Activated T-helper 17 cell treated with anti-CD3 and anti-CD28 coated beads, Interleukin-2, amount 50 U/mL, for 72 hours (primary cell): ENCODE measurements at places on chromosomes 16 and 17. TPM values are rescaled to one million over a fixed set of nuclear protein-coding genes. Genes with fewer than 3 reads are reported as not detected.

The ALDH3A1 gene
- total RNA-seq = not detected

The CAVIN1 gene
- 2.5 TPM for total RNA-seq

DNA sequence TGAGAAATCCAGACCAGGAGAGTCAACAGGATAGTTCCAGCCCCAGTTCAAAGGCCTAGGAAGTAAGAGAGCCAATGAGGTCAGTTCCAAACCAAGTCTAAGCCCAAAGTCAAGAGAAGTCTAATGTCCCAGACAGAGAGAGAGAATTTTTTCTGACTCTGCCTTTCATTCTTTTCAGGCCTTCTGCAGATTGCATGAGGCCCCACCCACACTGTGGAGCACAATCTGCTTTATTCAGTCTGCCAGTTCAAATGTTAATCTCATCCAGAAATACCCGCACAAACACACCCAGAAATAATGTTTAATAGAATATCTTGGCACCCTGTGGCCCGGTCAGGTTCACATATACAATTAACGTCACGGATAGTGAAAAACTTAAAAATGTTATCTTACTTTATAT, 962.4 kb upstream of the SOX9 start:
- no peak for ATAC-seq

GRCh38 chr17:14211801-14212200, 24.9 kb downstream of the CDRT15 start:
- peak; percentile 29 for ATAC-seq

DNA sequence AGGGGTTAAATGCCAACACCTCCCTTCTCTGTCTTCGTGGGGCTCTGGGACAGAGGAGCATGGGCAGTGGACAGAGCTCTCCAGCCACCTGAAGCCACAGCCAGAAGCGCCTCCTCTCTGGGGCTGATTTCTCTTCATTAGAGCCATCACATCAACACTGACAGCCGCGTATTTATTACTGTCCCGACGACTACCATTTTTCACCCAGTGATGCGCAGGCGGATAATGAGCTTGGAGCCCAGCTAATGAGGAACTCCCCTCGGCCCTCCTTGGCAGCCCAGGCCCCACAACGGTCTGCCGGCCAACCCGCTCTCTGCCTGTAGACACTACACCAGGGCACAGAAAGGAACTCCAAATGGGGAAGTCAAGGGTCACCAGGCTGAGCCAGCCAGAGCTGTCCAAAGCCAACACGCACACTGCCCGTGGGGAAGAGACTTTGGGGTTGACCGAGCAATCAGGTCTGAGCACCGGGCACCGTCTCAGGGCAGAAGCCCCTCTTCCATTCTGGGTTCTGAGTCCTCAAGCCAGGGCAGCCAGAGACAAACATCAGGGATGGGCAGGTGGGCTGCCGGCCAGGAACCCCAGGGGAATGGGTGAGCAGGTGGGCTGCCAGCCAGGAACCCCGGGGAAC, 13.2 kb downstream of the SDK2 start:
- no peak for ATAC-seq

- ATAC-seq = peak; percentile 20
Measured at GRCh38 chr17:76384987-76385891, 830 bp downstream of the SPHK1 start.

DNA sequence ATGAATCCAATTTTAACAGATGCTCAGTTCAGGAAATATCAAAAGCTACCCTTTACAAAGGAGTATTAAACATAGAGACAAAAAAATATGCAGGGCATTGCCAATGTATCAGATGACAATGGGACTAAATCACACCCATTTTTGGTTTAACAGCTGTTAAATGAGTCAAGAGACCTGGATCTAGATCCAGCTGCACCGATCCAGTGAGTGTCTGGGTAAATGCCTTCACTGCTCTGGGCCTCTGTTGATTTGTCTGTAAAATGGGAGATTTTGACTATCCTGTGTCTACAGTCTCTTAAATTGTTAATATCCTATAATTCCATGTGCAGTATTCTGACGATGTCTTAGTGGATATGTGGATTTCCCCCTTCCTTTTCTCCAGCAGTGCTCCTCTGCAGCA, 16.4 kb downstream of the KRT23 start:
- ATAC-seq = no peak

DNA sequence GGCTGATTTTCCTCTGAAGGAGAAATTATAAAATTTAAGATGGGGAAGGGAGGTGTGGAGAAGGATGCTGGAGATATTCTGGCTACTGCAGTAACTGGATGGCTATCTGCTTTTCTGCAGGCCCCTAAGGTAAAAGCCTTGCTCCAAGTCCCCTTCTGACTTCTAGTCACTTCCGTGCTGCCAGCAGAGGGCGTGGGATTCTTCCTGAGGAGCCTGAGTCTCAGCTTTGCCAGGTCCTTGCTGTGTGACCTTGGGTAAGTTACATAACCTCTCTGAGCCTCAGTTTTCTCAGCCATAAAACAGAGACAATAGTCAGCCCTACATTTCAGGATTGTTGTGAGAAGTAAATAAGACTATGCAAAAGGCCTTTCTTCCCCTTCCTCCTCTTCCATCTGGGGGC, 24.3 kb upstream of the TMEM220 start:
- peak; percentile 37 for ATAC-seq

DNA sequence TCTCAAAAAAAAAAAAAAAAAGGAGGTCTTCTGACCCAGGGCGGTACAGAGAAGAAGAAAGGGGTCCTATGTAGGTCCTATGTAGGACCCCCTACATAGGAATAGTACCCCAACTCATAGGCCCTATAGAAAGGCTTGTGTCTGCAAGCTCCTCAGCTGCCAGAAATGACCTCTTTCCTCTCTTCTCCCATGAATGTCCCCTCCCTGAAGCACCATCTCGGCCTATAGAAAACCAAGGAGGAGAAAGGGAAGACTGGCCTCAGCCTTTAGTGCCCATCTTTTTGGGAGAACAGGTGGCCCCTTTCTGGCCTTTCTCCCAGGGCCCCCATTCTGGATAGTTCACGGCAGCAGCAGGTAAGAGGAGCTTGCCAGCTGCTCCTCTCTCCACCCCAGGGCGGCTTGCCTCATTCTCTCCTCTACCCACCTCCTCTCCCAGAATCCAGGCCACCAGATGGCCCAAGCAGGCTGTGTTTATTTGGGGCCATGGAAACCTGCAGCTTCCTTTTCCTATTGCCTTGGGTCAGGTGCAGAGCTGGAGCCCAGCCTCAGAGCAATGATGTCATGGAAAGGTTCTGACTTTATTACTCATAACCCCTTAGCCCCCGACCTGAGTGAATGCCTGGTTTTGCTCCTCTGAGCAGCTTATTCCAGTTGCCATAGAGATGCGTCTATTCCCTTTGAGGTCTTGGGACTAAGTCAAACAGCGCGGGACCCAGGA, 1.6 kb upstream of the MRPL58 start:
- peak; percentile 14 for ATAC-seq

DNA sequence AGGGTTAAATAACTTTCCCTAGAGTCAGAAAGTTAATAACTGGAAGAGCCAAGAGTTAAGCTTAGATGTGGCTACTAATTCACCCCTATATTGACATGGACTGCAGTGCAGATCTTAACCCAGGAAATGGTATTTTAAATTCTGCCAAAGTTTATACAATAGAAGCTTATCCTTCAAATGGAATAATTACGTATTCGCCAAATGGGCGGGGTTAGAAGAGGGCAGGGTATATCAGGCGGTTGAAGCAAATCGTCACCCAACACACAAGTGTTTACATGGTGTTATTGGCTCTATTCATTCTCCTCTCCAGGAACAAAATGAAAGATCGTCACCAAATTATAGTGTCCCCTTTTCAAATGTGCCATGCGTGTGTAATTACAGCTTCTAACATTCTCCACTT, 182.7 kb downstream of the PRKCB start:
- no peak for ATAC-seq

DNA sequence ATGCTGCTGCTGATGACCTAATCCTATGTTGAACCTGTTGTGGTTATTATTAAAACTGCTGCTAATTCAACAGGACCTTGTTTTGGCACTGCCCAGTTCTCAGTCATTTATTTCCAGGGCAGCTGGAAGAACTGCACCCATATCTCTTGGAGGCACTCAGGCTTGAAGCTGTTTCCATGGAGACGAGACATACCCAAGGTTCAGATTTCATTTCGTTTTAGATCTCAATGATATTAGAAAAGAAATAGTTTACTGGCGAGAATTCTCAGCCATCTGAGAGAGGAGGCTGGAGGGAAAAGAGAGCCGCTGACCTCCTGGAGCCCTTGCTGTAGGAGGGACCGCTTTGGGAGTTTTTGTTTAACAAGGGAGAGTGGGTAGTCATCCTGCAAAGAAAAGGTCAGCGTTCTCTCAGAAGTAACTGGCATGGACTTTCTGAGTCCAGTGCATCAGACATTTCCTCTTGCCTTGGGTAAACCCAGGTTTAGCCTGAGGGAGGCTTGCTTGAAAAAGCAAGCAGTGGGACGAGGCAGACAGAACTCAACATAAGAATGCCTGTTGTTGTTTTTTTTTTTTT, 75.4 kb downstream of the YPEL2 start:
- no peak for ATAC-seq

- ATAC-seq = no peak
Measured at GRCh38 chr17:73394512-73395450, 83.0 kb upstream of the CDC42EP4 start.

- ATAC-seq = no peak
Measured at GRCh38 chr16:2470234-2470601, 879 bp upstream of the NTN3 start.

DNA sequence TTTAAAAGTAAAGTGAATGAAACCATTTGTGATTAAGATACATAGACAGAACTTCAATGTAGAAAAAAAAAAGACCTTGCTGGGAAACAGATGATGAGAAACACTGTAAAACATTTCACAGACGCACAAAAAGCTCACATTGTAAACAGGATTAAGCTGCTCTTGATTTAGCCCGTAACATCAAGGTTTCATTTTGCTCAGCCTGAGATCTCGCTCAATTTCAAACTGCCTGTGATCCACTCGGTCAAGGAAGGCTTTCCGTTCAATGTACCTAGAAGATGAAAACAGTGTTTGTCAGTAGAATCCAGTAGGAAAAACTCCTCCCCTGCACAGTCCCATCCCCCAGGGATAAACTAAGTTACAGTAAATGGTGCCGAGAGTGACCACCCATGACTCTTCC, 42.3 kb upstream of the BCAR1 start:
- no peak for ATAC-seq

DNA sequence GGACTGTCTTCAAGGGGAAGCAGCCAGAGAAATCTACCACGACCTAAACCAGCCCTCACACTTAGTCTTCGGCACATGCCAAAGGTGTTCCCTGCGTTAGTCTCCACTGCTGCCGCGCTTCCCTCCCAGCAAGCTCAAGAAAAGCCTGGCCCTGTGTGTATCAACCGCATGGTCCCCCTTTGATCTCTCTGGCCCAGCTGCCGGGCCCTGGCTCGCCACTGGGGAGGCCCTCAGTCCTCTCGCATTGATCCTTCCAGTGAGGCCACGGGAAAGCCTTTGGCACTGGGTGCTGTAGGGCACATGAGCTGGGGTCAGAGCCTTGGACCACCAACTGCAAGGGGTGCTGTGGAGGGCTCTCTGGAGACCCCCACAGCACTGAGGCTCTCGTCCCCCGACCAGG, 29.6 kb upstream of the KLHDC4 start:
- ATAC-seq = no peak
